B cell (primary cell): ENCODE measurements at places on chromosomes 16 and 17. TPM values are rescaled to one million over a fixed set of nuclear protein-coding genes. Genes with fewer than 3 reads are reported as not detected.

The CLDN6 gene
- total RNA-seq: not detected in 2 replicates

The FKBP10 gene
- total RNA-seq: 0.34 and 0.70 TPM in 2 replicates

The RAB37 gene
- 76.0 and 76.8 TPM in 2 replicates for total RNA-seq

The TEKT3 gene
- total RNA-seq: 0.49 TPM in 1 of 2 replicates, not detected in the other

The VMP1 gene
- total RNA-seq: 78.5 and 83.5 TPM in 2 replicates

The ZKSCAN2 gene
- total RNA-seq: 9.0 and 9.1 TPM in 2 replicates

The MPP2 gene
- total RNA-seq: not detected in 2 replicates

The LGALS9B gene
- total RNA-seq: not detected in 2 replicates

The VAT1L gene
- not detected in 2 replicates for total RNA-seq
